Suppressor macrophage treated with lipopolysaccharide for 1 hour (primary cell): ENCODE measurements at places on chromosomes 11 and 22.
A peak's percentile ranks its signal among the peaks of the same experiment; 100 is the strongest.

- no peak for DNase-seq
Observed at GRCh38 chr22:25197340-25197739, 2.3 kb upstream of the CRYBB3 start.

DNA sequence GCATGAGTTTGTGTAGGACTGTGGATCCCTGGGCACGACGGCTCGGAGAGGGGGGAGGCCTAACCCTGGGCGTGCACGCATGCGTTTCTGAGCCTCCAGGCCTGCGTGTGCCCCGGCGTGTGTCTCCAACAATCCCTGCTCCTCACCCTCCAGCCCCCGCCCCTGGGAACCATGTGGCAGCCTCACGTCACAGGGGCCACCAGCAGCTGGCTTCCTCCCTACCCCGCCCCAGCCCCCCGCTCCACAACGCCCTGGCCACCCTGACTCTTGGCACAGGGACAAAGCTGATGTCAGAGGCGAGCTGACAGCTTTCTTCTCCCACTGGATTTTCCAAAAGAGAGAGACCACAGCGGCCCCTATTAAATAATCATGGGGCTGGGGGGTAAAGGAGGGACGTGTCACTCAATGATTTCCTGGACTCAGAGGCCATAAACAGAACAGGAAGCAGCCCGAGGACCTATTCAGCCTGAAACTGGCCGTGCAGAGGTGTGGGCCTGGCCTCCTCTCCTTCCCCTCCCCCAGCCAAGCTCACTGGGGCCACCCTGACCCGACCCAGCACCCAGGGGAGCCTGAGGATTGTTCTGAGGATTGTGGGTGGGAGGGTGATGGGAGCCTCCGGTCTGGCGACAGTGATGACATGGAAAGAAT, 6.8 kb upstream of the LIF start:
- no peak for DNase-seq

GRCh38 chr11:45926536-45927331, 4.3 kb downstream of the LARGE2 start:
- no peak for DNase-seq

GRCh38 chr11:27281740-27282590, 81.0 kb downstream of the CCDC34 start:
- DNase-seq = no peak

DNA sequence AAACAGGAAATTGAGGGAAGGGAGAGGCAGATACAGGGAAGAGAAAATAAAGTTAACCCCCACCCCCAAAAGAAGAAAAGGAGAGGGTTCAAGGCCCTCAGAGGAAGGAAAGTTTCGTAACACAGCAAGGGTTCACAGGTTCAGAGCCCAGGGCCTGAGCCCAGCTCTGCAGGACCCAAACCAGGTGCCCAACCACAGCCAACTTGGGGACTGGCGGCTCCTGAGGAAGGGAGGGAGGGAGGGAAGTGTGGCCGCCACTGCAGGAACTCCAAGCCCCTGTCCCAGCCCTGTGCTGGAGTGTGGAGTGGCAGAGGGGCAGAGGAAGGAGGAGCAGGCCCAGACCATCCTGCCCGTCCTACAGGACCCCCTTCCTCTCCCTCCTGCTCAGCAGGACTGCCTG, 59.2 kb downstream of the ELFN2 start:
- no peak for DNase-seq

GRCh38 chr11:122230385-122230755, 114.4 kb upstream of the BLID start:
- no peak for DNase-seq

- DNase-seq = no peak
Observed at GRCh38 chr11:46697303-46697702, 3.1 kb downstream of the ARHGAP1 start.

DNA sequence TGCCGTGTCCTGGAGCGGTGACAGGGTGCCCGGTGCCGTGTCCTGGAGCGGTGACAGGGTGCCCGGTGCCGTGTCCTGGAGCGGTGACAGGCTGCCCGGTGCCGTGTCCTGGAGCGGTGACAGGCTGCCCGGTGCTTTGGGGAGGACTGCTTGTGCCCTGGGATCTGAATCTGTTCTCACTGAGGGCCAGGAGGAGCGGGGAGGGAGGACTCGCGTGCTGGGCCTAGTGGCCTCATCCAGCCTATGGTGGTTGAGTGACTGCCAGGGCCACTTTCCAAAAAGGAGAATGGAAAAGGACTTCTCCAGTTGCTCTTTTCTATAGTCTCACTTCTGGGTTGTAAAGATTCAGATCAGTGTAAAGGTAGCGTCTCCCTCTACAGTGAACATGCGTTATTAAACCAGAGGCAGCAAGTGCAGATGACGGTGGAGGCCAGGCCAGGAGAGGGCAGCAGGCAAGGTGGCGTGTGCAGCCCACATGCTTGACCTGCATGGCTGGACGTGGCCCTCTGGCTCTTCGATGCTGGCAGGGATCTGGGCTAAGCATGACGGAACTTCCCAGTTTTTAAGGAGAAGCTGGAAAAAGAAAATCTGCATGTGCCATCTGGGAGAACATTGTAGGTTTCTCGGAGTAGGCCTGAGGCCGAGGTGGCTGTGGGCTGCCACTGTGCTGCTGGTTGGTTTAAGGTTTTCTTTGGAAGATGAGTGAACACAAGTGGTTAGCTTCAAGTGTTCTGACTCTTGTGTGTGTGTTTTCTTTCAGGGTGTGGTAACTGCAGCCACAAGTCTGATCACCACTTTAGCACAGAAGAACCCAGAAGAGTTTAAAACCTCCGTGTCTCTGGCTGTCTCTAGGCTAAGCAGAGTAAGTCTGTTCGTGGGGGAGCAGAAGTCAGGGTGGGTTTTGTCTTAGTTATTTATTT, 55.0 kb downstream of the AP2A2 start:
- DNase-seq = no peak

GRCh38 chr11:22006901-22007300, 186.0 kb upstream of the ANO5 start:
- no peak for DNase-seq

DNA sequence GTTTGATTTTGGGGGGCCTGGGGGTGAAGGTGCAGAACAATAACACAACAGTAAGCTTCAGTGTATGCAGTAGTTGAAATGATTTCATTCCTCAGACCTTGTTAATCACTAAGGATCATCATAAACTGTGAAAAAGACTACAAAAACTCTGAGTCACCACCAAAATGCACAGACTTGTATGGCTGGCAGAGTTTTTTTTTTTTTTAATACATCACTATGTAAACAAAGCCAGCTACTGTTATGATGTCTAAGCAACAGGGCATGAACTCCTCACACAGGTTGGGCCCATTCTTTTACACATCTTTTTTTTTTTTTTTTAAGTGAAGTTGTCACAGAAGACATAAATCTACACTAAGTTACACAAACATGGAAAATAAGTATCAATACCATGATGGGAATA, 311.9 kb downstream of the GUCY1A2 start:
- no peak for DNase-seq

GRCh38 chr11:78833237-78833636, 258.6 kb upstream of the NARS2 start:
- DNase-seq = peak; percentile 39

DNA sequence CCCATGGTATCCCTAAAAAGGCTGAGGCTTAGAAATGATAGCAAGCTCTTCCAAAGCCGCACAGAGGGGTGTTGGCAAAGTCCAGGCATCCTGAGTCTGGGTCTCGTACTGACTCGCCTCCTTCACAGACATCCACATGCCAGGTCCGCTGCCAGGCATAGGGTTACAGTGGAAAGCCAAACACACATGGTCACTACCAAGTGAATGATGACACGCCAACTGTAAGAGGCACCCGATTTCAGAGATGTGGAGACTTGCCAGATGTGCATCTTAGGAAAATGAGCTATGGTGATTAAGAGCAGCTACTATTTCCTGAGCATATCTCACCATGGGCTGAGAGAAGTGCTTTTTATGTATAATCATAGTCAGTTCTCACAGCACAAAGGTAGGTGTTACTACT, 314.9 kb downstream of the MIAT start:
- DNase-seq = no peak

DNA sequence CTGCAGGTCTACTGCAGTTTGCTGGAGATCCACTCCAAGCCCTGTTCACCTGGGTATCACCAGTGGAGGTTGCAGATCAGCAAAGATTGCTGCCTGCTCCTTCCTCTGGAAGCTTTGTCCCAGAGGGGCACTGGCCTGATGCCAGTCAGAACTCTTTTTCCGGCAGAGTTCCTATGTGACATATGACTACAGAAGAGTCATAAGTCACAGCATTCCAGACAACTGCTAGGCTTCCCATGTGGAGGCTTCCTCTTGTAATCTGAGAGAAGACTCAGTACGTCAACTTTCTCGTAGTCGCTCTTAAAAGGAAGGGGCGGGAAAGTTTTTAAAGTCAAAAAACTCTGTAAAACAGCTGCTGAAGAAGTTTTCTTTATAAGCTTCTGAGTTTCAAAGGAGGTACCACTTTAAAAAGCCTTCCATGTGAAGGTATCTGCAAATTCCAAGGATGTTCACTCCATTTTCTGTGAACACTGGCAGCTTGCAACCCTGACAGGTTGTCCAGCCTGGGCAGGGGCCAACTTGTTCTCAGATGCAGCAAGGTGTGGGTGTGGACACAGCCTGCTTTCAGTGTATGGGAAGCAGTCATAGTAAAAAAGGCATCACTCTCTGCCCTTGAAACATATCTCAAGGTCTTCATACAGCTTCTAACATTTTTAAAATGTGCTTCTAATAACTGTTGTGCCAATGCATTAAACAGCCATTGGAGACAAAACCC, 97.8 kb downstream of the ME3 start:
- no peak for DNase-seq

GRCh38 chr11:79313530-79313913, 127.3 kb downstream of the TENM4 start:
- no peak for DNase-seq

- no peak for DNase-seq
Observed at GRCh38 chr11:11171285-11171684, 181.8 kb downstream of the CSNK2A3 start.

- peak; percentile 97 for DNase-seq
Observed at GRCh38 chr22:27113211-27113635, 455.8 kb downstream of the MIAT start.

DNA sequence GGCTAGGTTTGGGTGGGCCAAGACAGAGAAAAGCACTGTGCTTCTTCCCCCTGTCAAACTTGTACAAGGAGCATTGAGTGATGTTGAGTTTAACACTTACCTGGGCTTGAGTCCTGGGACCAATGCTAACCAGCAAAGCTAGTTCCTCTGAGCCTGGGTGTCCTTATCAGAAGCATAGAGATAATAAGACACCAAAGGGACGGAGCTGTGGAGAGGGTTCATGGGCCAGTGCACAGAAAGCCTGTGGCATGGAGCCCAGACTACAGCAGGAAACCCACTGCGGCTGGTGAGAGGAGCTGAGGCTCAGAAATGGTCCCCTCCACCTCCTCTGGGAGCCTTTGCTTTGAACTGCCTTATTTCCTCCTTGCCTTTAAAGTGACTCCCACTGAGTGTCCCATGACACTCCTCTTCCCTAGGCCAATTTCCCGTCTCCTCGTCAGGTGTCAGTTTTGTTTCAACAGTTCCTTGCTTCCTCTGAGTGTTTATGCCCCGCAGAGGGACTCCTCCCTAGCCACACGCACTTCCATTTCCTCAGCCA, 9.4 kb downstream of the SLCO2B1 start:
- no peak for DNase-seq

- DNase-seq = no peak
Observed at GRCh38 chr11:2584812-2585565, 114.8 kb downstream of the KCNQ1OT1 start.

GRCh38 chr11:70650075-70650909, 252.0 kb downstream of the CTTN start:
- peak; percentile 76 for DNase-seq

DNA sequence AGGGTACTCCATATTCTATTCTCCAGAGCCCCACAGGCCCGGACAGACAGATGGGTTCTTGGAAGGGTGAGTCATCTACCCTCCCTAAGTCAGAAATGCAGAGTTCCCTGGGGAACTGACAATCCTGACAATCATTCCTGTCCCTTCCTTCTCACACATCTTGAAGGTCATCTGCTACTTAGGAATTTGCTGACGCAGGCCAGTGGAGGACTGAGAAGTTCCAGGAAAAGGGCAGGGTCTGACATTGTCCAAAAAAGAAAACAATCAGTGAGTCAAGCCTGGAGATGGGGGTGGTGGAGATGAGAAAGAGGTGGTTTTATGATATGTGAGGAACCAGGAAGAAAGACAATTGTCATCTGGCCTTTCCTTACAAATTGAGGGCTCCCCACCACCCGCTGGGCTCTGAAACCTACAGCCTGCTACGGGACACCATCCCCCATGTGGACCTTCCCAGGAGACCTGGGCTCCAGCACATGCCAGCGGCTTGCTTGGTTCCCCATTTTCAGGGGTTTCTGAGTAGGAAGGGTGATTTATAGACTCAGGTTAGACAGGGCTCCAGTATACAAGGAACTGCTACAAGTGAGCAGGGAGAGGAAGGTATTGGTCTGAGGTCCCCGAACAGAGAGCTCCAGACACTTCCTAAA, 12.9 kb downstream of the CD59 start:
- peak; percentile 79 for DNase-seq

DNA sequence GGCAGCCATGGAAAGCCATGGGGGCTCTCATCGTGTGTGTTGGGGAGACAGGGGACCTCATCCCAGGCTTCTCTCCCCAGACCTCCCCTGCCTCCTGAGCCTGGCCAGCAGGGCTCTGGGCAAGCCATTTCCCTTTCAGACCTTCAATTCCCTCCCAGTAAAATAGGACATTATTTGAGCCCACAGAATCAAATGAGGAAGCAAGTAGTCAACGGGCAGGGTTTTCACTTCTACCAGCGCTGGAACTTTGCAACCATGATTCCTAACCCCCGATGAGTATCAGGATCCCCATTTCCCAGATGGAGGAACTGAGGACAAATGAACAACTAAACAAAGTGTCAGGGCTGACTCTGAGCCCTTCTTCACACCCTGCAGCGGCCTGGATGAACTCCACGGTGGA, 48.9 kb upstream of the TCF20 start:
- DNase-seq = peak; percentile 31

DNA sequence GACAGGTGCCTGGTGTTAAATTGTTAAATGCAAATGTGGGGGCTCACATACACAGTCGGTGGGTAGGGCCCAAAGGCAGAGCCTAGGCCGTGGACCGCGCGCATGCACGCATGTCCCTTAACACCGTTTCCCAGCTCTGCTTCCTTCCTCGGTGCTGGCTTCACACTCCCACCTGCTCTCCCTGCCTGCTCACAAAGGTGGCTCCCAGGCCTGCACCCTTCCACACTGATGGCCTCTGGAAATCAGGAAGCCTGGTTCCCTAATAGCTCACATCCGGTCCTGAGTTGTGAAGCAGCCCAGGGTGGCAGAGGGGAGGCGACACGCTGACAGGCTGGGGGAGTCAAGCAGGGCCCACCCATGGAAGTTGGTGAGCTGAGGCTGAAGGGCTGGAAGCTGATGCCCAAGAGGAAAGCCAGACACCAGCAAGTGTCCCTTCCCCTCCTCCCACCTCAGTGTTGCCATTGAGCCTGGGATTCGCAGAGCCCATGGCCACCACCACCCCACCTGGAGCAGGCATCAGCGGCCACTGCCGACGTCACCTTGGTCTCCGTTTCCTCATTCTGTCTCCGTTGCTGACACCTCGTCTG, 13.7 kb upstream of the CTTN start:
- DNase-seq = no peak

GRCh38 chr11:76610871-76611475, 59.6 kb downstream of the LRRC32 start:
- DNase-seq = peak; percentile 52

- DNase-seq = no peak
Observed at GRCh38 chr11:771617-772204, 5.6 kb downstream of the GATD1 start.

GRCh38 chr22:35454416-35455054, 54.6 kb downstream of the MCM5 start:
- DNase-seq = no peak

GRCh38 chr11:130051082-130051481, 18.6 kb upstream of the APLP2 start:
- DNase-seq = peak; percentile 83
